Fibroblast of the aortic adventitia (primary cell): ENCODE measurements at places on chromosomes 1 and 21. TPM values are rescaled to one million over a fixed set of nuclear protein-coding genes. Genes with fewer than 3 reads are reported as not detected.
A peak's percentile ranks its signal among the peaks of the same experiment; 100 is the strongest.

Gene MTF1
- 4.7 and 7.4 TPM in 2 replicates for total RNA-seq

Gene OR14K1
- not detected in 2 replicates for total RNA-seq

Gene FCGR3B
- total RNA-seq, result not detected in 2 replicates

Gene SEC16B
- total RNA-seq, result 1.6 and 4.8 TPM in 2 replicates

DNA sequence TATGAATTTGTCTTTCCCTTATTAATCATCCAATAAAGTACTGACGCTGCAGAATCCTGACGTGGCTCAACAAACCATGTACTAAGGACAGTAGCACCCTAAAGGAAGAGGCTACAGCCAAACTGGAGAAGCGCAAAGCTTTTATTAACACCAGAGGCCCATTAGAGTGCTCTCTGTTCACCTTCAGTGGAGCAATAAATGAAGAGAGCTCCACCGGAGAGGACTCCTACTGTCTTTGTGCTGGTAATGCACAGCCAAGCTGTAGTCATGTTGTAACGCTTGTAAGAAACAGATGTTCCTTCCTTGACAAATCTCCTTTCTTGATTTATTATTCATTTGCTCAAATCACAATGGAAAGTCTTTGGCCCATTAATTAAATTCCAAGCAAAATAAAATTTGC, 220.7 kb upstream of the RRP15 start:
- DNase-seq, result no peak

- peak; percentile 84 for DNase-seq
Measured at GRCh38 chr1:27545271-27545670, 55.3 kb upstream of the WASF2 start.

- DNase-seq, result no peak
Measured at GRCh38 chr1:245786948-245787347, 632.2 kb downstream of the KIF26B start.

DNA sequence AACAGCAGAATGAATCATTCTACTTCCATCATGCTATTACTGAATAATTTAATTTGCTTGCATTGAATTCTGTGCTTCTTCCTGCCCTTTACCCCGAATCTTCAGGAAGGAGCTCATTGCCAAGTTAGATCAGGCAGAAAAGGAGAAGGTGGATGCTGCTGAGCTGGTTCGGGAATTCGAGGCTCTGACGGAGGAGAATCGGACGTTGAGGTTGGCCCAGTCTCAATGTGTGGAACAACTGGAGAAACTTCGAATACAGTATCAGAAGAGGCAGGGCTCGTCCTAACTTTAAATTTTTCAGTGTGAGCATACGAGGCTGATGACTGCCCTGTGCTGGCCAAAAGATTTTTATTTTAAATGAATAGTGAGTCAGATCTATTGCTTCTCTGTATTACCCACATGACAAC, 44.2 kb downstream of the MAP3K7CL start:
- peak; percentile 56 for DNase-seq

- no peak for DNase-seq
Measured at GRCh38 chr1:209595028-209595427, 11.5 kb downstream of the CAMK1G start.

DNA sequence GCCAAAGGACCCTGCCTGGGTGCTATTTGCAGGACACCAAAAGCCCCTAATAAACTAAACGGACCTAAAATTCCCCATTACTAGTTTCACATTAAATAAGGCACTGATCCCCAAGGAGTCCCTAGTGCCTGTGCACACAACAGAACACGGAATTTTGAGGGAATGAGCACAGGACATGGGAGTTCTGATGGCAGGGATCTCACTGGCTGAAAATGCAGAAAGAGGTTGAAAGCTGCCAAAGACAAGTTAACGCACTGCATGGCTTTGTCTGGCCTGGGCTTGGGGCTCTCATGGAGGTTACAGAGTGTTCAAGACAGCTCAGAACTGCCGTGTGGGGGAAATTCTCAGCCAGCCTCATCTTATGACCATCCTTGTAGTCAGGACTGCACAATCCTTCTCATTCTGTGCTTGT, 15.6 kb upstream of the ATP1B1 start:
- no peak for DNase-seq

DNA sequence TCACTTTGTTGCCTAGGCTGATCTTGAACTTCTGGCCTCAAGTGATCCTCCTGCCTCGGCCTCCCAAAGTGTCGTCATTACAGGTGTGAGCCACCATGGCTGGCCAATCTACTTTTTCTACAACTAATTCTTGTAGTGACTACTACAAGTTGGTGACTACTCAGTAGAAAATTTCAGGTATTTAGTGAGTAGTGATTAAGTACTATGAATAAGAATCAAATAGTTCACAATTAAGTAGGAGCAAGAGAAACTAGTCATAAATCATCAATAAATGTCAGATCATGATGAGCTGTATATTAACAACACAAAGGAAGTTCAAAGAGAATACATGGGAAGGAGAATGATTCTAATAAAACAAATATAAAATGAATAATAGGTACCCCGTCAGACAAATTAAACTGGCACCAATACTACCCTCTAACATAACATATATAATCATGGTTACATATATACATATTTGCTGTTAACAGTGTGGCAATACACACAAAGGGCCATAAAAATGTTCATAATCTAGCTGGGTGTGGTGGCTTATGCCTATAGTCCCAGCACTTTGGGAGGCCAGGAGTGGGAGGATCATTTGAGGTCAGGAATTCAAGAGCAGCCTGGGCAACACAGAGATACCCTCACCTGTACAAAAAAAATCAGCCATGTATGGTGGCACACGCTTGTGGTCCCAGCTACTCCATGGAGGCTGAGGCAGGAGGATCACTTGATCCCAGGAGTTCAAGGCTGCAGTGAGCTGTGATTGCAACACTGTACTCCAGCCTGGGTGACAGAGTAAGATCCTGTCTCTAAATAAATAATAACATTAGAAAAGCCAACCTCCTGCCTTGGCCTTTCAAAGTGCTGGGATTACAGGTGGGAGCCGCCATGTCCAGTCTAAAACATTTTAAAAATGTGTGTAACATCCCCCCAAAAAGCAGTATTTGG, 19.1 kb downstream of the YY1AP1 start:
- DNase-seq, result no peak
